ENCODE measurements at places on chromosomes 6 and 20.

DNA sequence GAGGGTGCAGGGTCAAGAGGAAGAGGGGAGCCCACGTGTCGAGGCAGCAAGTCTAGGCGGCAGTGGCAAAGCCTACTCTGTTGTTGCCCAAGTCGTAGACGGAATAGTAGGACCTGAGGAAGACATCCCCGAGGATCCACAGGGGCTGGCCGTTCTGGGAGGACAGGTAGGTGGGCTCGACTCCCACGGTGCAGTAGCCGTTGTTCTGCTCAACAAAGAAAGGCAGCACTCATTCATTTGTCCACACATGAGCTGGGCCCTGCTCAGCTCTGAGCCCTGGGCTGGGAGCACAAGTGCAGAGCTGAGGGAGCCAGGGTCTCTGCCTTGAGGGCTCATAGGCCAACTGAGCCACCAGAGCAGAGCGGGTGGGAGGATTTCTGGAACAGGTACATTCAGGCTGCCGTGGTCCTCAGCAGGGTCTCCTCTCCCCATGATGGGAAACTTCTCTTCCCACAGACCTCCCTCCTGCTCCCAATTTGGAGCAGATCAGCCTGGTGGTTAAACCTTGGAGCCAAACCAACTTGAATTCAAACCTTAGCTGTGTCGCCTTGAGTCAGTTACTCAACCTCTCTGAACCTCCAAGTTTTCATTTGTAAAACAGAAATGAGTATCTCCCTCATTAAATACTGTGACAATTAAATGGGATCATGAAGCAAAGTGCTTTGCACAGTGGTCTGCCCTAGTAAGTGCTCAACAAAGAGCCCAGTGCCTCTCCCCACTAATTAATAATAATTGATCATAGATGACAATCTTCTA lies 1.6 kb upstream of the TFEB start:
- no peak for DNase-seq

DNA sequence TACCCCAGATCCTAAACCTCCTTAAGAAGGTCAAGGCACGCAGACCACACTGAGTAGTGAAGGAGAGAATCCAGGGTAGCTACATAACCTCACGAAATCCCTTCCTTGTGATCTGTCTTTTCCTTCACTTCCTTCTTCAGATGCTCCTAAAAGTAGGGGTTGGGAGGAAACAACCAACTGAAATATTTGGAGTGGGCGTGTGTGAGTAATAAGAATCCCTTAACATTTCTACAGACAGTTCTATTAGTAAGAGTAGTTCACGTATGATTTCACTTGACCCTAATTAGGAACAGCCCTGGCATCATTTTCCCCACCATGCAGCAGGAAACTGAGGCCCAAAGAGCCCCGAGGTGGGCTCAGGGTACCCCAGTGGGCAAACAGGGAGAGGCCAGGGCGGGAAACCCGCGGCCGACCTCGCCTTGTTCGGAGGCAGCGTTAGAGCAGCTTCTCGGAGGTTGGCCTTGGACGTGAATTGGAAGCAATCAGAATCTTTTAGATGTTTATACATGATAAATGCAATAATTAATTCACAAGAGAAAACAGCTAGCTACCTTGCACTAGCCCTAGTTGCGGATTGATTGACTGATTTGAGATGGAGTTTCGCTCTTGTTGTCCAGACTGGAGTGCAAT lies 859 bp upstream of the RAE1 start:
- DNase-seq: no peak

DNA sequence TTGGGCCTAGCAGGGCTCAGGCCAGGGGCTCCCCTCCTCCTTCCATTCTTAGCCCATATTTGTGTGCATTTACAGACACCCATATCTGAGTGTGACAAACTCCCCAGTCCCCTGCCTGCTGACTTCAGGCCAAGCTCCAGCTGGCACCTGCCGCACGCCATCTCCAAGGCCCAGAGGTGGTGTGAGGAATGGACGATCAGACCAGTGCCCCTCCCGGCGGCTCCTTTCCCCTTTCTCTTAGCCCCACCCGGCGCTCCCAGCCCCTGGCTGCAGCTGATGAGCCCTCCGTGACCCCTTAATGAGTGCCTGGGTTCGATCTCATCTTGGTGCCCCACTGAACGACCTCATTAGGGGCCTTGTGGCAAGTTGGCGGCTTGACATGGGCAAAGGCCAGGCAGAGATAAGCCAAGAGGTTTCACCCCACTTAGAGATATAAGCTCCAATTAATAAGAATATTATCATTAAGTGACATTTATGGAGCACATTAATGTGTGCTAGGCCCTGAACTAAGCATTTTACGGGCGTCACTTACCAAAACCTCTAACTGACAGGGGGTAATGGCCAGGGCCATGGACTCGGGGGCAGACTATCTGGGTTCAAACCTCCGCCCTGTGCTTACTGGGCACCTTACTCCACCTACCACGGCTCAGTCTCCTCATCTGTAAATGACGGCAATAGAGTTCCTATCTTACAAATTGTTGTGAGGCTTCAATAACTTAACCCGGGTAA lies 17.5 kb downstream of the ADA start:
- DNase-seq: no peak

- no peak for DNase-seq
Observed at GRCh38 chr20:37424062-37424851, 78.3 kb downstream of the SRC start.

DNA sequence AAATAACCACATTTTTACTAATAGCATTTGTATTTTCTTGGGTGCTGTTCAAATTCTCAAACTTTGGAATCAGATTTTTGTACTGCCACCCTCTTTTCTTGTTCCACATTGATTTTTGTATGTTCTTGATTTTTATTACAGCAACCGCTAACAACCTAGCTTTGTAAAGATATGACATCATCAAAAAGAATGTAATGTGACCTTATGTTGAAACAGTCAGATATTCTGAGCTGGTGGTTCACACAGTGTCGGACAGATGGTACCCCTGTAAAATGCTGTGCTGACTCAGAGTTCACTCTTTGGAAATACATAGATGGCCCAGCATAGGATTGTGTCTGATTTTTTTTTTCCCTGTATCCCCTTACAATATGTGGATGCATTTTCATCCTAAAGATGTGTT lies 118.9 kb downstream of the QKI start:
- DNase-seq: peak; percentile 55

Measured in AG08396 (cell line).